Cardiac muscle cell (in vitro differentiated cells and primary cell): ENCODE measurements at places on chromosomes 4 and X. TPM values are rescaled to one million over a fixed set of nuclear protein-coding genes. Genes with fewer than 3 reads are reported as not detected.

The MAOA gene
- 4.3 and 10.3 TPM in 2 replicates for total RNA-seq

The DUSP21 gene
- total RNA-seq, result not detected in 2 replicates

The CRMP1 gene
- 7.7 and 11.6 TPM in 2 replicates for total RNA-seq

The JCHAIN gene
- not detected in 2 replicates for total RNA-seq
